WTC11 (cell line): ENCODE measurements at places on chromosomes 12 and 14.
A peak's percentile ranks its signal among the peaks of the same experiment; 100 is the strongest.

- peak; percentile 5 for DNase-seq
Measured at GRCh38 chr12:1805441-1806081, 14.8 kb upstream of the LRTM2 start.

GRCh38 chr14:74514471-74514941, 20.9 kb downstream of the ISCA2 start:
- peak; percentile 55 for DNase-seq

DNA sequence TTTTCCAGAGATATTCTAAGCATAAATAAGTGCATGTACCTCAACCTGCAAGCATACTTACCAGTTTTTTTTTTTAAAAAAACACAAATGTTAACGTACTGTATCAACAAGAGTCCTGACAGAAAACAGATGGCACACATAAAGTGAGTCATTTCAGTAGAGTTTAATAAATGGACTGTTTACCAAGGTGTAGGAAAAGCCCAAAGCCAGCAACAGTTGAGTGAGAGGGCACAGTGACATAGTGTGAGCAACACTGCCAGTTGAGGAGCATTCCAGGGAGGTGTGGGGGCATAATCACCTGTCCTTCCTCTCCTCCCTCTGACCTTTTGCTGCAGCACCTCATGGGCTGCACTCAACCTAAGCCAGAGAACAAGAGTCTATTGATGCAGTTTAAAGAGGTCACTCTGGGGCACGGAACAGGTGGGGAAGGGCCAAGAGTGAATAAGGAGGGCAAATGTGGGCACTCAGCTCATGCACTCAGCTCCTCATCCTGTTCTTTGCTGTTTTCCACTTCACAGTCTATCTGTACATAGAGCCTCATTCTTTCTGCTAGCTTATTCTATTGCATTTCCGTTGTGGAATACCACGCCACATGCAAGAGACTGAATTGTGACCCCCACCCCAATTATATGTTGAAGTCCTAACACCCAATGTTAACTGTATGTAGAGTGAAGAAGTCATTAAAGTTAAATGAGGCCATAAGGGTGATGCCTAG, 29.3 kb downstream of the DHRS2 start:
- DNase-seq = no peak

GRCh38 chr14:63203618-63204406, 431 bp upstream of the RHOJ start:
- peak; percentile 25 for DNase-seq

GRCh38 chr12:92951006-92951405, 21.9 kb upstream of the EEA1 start:
- DNase-seq = no peak

DNA sequence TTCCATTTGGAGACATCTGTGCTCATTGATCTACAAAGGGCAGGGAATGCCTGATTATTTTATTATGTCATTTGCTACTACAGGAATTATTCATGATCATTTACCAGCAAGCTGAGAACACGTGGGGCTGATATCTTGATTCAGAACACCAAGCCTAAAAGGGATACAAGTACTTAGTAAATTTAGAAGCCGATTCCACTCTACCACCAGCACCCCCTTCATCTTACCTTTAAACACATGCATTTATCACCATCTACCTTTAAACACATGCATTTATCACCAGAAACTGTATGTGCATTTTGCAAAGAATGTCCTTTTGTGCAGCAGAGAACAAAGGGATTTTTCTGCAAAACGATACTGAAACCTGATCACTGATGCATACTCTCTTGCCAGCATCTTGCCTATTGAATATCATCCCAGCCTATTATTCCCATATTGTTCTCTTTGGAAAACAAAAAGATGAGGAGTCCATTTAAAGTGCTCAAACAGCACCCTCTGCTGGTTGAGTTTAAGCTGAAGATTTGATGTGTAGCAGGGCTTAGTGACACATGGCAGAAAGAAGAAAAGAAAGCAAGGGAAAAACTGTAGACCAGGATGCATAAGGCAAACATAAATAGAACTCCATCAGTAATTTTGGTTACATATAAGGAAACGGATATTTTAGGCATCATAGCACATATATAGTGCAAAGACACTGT, 132.6 kb upstream of the PLEKHG7 start:
- peak; percentile 28 for DNase-seq

DNA sequence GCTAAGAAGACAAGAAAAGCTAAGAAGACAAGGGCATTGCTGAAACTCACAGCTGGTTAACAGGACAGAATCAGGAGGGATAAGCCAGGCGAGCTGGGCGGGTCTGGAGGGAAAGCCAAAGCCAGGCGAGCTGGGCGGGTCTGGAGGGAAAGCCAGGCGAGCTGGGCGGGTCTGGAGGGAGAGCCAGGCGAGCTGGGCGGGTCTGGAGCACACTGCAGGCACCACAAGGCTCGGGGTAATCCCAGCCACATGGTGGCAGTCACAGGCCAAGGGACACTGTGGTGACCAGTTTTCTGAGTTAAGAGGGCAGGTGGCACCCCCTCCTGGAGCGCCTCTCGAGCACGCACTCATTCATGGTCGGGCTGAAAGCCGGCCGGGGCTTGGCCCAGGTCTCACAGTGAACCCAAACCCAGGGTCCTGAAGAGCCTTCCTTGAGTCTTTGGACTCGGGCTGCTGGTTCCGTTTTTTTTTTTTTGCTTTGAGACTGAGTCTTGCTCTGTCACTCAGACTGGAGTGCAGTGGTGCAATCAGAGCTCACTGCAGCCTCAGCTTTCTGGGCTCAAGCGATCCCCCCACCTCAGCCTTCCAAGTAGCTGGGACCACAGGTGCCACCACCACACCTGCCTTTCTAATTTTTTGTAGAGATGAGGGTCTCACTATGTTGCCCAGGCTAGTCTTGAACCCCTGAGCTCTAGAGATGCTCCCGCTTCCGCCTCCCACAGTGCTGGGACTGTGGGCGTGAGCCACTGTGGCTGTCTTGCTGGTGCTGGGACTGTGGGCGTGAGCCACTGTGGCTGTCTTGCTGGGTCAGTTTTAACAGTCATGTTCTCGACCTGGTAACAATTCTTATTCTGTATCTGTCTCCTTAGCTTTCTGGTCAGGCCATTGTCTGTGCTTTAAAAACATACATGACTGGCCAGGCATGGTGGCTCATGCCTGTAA, 40.2 kb downstream of the HSP90AA1 start:
- DNase-seq = peak; percentile 93

DNA sequence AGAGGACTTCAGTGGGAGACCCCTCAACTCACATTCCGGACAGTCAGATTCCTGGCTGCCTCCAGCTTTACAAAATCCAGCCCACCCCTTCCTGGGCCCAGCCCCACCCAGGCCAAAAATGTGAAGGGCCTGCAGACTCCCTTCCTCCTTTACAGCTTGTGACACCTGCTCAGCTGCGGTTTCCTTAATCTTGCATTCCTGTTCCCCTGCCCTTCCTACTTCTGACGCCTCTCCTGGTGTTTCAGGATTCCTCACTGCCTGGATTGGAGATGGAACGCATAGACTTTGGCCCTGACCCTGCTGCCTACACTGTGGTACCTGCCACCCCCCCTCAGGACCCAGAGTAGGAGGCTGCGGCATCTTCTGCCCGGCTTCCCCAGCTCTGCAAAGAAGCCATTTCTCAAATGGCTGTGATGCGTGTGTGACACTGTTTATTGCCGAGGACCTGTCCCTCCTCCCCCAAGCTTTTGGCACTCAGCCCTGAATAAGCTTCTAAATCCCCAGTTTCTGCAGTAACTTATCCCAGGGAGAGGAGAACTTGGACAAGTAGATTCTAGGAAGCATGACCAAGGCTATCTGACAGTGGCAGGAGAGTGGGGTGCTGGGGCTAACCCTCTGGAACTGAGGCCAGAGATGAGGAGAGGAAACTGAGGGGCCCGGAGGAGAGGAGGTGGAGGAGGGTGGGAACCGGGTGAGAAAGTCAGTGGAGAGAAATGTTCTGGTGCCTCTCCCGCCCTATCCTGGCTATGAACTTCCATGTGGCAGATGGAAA, 24.9 kb upstream of the BCDIN3D start:
- DNase-seq = no peak
